Activated naive CD8-positive, alpha-beta T cell treated with anti-CD3 and anti-CD28 coated beads, Interleukin-2, amount 10 ng/mL, durations not matched to agents 7 days and 5 days (primary cell): ENCODE measurements at places on chromosomes 5 and 9. TPM values are rescaled to one million over a fixed set of nuclear protein-coding genes. Genes with fewer than 3 reads are reported as not detected.

Gene PCDHGA7
- 0.28 TPM for total RNA-seq

Gene ROPN1L
- total RNA-seq: 1.5 TPM

GRCh38 chr5:63170486-63170885, 591.9 kb downstream of the LRRC70 start:
- no peaks in the 10 kb centered on the region for H3K4me1 ChIP-seq
- no peaks in the 10 kb centered on the region for H3K27me3 ChIP-seq
- no peak for DNase-seq
- H3K4me3 ChIP-seq: no peak overlapping the region
- no peaks in the 10 kb centered on the region for H3K36me3 ChIP-seq

- no peaks in the 10 kb centered on the region for H3K4me1 ChIP-seq
- no peak overlapping the region for H3K27ac ChIP-seq
- no peak for DNase-seq
- H3K27me3 ChIP-seq: peaks cover 33% of the 10 kb centered on the region
- no peaks in the 10 kb centered on the region for H3K36me3 ChIP-seq
These were observed 36.0 kb downstream of the FOXD1 start for GRCh38 chr5:73412597-73412988.

GRCh38 chr5:103207011-103207410, 51.6 kb upstream of the MACIR start:
- H3K4me1 ChIP-seq: peaks cover 20% of the 10 kb centered on the region
- DNase-seq: no peak
- H3K4me3 ChIP-seq: no peak overlapping the region
- no peaks in the 10 kb centered on the region for H3K27me3 ChIP-seq
- no peak overlapping the region for H3K27ac ChIP-seq

- no peaks in the 10 kb centered on the region for H3K36me3 ChIP-seq
- H3K27me3 ChIP-seq: peaks cover 23% of the 10 kb centered on the region
- DNase-seq: no peak
- no peak overlapping the region for H3K27ac ChIP-seq
- no peaks in the 10 kb centered on the region for H3K4me1 ChIP-seq
- no peak overlapping the region for H3K4me3 ChIP-seq
These were observed 28.5 kb upstream of the PUM3 start for GRCh38 chr9:2872250-2872930.

- H3K4me3 ChIP-seq: no peak overlapping the region
- no peak for DNase-seq
- no peaks in the 10 kb centered on the region for H3K36me3 ChIP-seq
- H3K27me3 ChIP-seq: peaks cover 11% of the 10 kb centered on the region
These were observed 34.9 kb upstream of the EPB41L4B start for GRCh38 chr9:109355564-109356297.
